CD4-positive, alpha-beta T cell treated with Interleukin-6 for 4 hours (primary cell): ENCODE measurements at places on chromosomes 1 and 21.

GRCh38 chr1:181185461-181185860 is 97.0 kb downstream of the IER5 start:
- DNase-seq, result no peak

GRCh38 chr1:213669964-213670691 is 317.6 kb upstream of the PROX1 start:
- DNase-seq, result peak; percentile 58

DNA sequence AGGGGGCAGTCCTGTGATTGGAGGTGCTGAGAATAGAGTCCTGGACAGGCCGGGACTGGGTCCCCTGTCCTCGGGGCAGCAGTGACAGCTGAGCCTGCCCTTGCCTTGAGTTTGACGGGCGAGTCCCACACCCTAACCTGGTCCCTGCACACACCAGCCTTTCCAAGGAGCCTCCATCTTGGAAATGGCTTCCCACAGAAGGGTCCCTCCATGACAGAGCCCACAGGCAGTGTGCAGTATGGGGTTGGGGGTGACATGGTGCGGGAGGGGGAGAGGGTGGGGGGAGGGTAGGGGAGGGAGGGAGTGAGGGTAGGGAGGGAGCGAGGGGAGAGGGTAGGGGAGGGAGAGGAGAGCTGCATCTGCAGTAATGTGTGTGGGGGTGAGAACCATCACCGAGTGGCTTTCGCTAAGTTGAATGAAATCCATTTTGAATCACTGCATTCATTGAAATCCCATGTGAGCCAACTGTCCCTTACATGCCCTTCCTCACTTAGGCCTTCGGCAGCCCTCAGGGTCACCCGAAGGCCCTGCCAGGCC is 10.1 kb upstream of the TMEM52 start:
- DNase-seq, result no peak

- no peak for DNase-seq
Measured at GRCh38 chr1:61950418-61950817, 208.1 kb downstream of the PATJ start.

GRCh38 chr1:46508757-46509156 is 19.1 kb downstream of the DMBX1 start:
- no peak for DNase-seq

DNA sequence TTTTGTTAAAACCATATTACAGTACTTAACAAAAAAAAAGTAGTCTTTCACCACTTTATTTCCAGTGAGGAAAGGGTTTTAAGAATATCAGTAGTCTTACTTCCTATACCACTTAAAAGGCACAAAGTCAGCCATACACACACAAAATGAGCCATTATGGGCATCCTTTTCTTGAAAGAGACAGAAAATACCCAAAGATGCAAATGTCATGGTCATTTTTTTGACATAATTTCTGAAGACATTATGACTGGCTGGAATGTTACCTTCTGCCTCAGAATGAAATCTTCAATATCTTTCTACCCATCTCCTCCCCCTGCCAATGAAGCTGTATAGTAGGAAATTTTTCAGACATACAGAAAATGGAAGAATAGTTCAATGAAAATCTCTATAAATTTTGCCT is 237.7 kb downstream of the SLC45A1 start:
- no peak for DNase-seq

GRCh38 chr1:50476800-50477199 is 53.6 kb upstream of the DMRTA2 start:
- DNase-seq, result no peak

GRCh38 chr1:34696981-34697380 is 57.9 kb upstream of the GJB5 start:
- no peak for DNase-seq

- no peak for DNase-seq
Measured at GRCh38 chr1:217472915-217473314, 158.0 kb downstream of the GPATCH2 start.

DNA sequence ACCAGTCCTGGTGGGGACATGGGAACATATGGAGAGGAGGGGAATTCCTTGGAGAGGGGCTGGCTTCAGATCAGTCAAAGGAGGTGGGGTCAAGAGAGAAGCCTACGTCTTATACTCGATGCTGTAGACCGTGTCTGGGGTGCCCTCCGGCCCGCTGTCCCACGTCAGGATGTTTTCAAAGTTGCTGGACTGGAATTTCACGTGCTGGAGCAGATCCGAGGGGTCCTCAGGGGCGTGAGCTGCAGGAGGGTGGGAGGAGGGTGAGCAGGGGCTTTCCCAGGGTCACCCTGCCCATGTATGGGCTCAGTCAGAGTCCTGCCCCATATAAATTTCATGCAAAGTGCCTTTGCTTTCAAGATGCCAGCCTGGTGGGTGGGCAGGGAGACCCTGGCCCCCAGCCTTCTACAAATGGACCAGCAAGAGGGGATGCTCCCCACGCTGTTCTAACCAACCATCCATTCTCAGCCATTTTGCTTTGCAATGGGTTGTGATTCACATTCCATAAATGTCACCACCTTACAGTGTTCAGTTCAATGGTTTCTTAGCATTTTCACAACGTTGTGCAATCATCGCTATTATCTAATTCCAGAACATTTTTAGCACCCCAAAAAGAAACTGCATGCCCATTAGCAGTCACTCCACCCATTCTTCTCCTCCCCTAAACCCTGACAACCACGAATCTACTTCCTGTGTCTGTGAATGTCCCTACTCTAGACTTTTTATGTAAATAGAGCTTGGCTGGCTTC is 4.3 kb downstream of the IL22RA1 start:
- no peak for DNase-seq

DNA sequence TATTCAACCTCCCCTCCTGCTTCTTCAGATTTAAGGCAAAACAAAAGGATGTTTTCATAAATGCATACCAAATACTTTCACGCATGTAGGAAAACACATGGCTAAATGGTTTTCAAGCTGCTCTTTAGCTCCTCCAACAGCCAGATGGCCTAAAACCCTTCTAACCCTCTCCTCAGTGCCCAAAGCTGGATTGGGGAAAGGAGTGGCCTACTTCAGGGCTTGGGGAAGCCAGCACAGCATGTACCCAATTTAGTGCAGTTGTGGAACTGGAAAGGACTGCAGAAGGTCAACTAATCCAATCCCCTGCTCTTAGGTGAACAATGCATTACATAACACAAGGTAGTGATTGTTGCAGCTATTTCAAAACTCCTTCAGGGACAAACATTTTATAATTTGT is 9.3 kb downstream of the F5 start:
- no peak for DNase-seq

DNA sequence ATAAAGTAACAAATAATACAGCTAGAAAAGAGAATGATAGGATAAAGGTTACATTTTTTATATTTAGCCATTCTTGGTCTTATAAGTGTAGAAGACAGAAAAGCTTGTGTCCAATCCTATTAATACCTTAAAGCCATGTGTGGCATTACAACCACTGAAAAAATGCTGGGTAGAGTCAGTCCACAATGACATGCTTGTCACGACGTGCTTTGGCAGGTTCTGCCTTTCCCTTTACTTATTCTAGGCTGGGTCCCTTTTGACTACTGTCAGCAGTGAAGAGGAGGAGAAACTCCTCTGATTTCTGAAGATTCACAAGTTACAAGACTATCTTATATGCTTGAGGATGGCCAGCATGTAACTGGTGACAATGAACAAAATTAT is 14.6 kb upstream of the AIM2 start:
- no peak for DNase-seq

GRCh38 chr21:46562964-46563607 is 41.8 kb downstream of the S100B start:
- DNase-seq, result no peak

DNA sequence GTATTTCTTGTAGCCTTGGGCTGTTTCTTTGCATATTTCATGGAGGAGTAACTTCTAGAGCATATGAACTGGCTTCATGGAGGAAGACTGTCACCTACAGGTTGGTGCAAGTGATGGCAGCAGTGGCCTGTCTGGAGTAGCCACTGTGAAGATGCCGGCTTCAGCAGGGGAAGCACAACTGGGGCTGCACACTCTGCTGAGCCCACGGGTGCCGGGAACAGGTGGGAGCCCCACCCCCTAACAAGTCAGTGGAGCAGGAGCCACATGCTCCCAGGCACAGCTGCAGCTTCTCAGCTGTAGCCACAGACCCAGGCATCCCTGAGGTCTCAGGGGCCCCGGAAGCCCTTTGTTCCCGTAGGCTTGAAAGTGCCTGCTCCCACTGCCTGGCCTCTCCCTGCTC is 43.2 kb upstream of the C1orf185 start:
- DNase-seq, result peak; percentile 4

DNA sequence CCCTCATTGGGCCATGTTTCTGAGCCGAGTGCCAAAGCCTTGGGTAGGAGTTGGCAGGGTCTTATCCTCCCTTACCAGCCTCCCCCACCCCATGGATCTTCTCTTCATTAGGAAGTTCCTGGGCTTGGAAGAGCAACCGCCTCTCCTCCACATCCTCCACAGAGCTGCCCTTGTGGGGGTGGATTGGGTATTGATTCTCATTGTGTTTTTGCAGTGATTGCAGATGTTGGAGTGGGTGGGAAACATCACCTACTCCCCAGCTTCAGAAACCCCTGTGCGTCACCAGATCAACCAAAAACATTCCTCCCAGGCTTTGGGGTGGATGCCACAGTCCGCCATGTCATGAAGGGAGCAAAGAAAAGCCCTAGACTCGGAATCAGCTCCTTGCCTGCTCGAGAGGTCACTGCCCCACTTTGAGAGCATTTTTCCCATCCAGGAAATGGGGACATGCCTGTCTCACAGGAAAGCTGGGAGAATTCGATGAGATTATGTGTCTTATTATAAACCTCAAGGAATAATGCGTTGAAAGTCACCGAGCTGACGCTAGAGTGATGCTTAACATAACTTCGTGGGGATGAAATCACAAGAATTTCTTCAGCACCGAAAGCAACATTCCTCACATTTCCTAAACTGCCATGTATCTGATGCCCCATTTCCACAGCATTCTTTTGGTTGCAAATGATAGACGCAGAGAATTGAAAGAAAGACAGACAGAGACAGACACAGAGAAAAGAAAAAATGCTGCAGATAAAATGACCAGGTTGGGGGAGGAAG is 44.7 kb upstream of the ZBTB40 start:
- DNase-seq, result no peak

DNA sequence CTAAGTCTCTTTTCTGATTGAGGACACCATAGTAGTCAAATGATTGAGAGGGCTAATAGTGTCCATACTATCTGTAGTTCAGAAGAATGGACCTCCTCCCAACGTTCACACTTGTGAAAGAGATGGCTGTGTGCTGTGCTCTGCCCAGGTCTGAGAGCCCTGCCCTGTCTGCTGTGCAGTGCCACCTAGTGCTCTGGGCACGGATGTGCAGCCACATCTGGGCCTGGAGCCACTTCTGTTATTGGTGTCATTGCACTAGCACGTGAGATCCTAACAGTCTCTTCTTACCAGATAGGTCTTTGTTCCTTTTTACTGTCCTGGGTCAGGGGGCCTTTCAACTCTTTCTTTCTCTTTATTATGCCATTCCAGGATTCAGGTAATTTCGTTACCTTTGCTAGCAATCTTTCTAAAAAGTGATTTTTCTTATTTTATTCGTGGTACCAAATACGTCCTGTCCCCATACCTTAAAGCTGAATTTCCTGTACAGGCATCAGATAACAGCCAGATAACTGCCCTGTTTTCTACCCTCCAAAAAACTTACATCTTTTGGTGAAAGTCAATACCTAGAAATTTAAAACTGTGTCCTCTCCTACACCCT is 21.7 kb downstream of the INTS3 start:
- peak; percentile 81 for DNase-seq

DNA sequence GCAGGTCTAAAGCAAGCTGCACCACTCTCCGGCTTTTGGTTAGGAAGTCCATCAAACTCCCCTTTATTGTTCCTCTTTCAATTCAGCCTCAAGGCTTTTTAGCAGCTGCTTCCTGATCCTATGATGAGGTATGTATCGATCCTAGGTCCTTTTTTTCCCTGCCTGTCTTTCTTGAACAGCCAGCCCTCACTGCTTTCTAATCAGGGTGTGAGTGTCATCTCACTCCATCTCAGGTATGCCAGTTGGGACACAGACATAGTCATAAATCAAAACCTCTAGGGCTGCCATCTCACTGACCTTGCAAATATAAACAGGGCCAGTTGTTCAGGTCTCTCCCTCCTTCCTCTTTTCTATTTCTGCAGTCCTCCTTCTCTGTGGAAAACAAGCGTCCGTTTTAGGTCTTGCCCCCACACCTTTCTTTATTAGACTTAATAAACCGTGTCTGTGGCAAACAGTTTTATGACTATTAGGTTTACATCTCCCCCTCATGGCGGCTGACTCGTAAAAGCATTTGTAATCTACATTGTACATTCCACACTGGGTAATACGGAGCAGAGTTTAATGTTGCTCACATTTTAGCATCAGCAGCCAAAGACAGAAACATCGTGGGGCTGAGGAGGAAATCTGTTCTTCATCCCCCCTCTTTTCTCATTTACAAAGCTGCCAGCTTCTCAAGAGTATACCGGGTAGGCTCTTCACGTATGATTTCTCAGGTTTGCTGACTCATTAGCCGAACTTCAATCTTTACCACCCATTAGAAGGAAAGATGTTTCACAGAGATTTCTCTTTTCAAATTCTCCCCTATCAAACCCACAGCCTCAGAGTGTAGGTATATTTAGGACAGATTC is 11.6 kb downstream of the STYXL2 start:
- DNase-seq, result no peak

- no peak for DNase-seq
Measured at GRCh38 chr1:159869607-159870006, 7.2 kb upstream of the VSIG8 start.

DNA sequence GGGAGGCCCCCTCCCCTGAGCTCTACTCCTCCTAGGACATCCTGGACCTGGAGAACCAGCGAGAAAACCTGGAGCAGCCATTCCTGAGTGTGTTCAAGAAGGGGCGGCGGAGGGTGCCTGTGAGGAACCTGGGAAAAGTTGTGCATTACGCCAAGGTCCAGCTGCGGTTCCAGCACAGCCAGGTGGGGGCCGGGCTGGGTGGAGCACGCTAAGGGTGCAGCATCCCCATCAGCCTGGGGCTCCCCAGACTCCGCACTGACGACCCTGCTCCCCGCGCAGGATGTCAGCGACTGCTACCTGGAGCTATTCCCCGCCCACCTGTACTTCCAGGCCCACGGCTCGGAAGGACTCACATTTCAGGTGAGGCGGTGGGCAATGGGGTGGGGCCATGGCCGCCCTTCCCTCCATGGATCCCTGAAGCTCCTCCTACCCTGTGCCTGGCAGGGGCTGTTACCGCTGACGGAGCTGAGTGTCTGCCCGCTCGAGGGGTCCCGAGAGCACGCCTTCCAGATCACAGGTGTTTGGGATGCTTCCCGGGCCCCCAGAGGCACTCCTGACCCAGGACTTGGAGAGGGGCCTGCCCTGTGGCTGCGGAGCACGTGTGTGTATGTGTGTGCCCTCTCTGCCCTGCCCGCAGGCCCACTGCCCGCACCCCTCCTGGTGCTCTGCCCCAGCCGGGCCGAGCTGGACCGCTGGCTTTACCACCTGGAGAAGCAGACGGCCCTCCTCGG is 4.1 kb downstream of the PLEKHN1 start:
- DNase-seq, result no peak

- no peak for DNase-seq
Measured at GRCh38 chr1:15353839-15354579, 55.7 kb upstream of the EFHD2 start.

DNA sequence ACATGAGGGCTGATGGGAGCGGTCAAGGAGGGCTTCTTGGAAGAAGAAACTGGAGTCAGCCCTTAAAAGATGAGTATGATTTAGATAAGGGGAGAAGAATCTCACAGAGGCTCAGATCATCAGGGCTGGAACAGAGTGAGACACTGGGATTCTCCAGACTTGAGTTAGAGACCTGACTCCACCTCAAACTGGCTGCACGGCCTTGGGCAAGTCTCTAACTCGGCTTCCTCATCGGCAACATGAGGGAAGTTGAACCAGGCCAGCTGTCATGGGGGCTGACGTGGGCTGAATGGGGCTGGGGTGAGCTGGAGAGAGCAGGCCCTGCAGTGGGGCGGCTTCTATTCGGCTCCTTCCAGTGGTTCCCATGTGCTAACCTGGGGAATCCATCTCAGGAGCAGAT is 2.5 kb downstream of the C1QC start:
- DNase-seq, result no peak
